Endodermal cell (in vitro differentiated cells): ENCODE measurements at places on chromosomes 5 and 9. TPM values are rescaled to one million over a fixed set of nuclear protein-coding genes. Genes with fewer than 3 reads are reported as not detected.

Gene CAVIN4
- 5.7 to 9.0 TPM (median 8.1 TPM) in 3 replicates for total RNA-seq

Gene TMOD1
- total RNA-seq: 3.6 to 6.1 TPM (median 4.1 TPM) in 3 replicates

Gene UQCRQ
- total RNA-seq: 160 to 286 TPM (median 258 TPM) in 3 replicates

Gene BARHL1
- total RNA-seq: not detected in 2 replicates

- no peaks in the 10 kb centered on the region for H3K4me1 ChIP-seq
- H3K36me3 ChIP-seq: no peaks in the 10 kb centered on the region
- no peak overlapping the region for H3K27ac ChIP-seq
- no peak for DNase-seq
These were observed 22.6 kb upstream of the MAMDC2 start for GRCh38 chr9:70020991-70021571.

DNA sequence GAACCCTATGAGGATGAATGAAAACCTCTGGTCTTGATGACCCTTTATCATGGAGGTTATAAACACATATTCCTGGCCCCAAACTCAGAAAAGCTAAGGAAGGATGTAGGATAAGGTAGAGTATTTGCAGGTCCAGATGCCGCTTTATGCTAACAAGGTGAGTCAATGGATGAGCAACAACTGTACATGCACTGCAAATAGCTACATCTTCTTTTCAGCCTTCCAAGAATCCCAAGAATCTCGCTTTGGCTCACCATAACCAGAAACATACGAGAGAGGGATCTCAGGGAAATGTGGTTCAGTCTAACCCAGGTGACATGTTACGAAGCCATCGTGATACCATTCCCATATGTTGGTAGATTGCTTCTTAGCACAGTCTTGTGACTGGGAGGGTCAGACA lies 152.3 kb upstream of the ANKH start:
- DNase-seq: no peak
- H3K27ac ChIP-seq: no peak overlapping the region
- peaks cover 10% of the 10 kb centered on the region for H3K4me1 ChIP-seq
- H3K27me3 ChIP-seq: peaks cover 14% of the 10 kb centered on the region
- no peaks in the 10 kb centered on the region for H3K36me3 ChIP-seq

GRCh38 chr9:114774524-114774923 lies 31.3 kb downstream of the TNFSF15 start:
- H3K27me3 ChIP-seq: no peaks in the 10 kb centered on the region
- no peak for DNase-seq
- no peaks in the 10 kb centered on the region for H3K36me3 ChIP-seq
- no peaks in the 10 kb centered on the region for H3K4me1 ChIP-seq
- H3K4me3 ChIP-seq: no peak overlapping the region
- no peak overlapping the region for H3K27ac ChIP-seq

DNA sequence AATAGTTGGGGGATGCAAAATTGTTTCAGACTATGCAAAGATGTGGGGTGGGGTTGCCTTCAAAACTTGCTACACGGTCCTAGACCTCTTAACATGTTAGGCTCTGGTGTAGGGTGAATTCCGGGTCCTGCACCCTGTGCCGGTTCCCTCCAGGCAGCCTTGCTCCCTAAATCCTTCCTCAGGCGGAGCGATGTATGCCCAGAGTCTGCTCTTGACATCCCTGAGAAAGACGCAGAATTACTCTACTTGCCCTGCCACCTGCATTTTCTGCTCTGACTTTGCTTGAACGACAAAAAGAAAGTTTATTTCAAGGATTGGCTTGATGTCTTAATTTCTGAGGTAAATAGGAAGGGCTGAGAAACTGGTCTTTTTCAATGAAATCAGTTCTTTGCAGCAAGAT lies 691 bp downstream of the THBS4 start:
- H3K4me1 ChIP-seq: peaks cover 4% of the 10 kb centered on the region
- H3K36me3 ChIP-seq: no peaks in the 10 kb centered on the region
- H3K27me3 ChIP-seq: peaks cover 40% of the 10 kb centered on the region
- H3K27ac ChIP-seq: no peak overlapping the region
- peak overlapping the region; percentile 36 for H3K4me3 ChIP-seq

DNA sequence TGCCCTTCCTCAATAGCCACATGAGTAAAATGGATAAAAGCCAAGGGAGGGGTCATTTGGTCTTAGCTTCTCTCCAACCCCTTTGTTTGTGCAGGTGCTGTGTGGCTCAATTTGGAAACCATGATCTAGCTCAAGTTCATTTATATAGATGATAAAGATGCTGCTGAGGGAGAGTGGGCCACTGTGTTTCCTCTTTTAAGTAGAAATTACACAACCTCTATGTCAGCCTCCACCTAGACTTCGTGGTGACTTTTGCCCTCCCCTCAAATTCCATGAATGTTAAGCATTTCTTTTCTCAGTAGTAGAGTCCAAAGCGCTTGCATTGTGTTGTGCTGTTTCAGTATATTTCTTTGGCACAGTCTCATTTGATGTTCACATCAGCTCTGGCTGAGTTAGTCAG lies 241.4 kb downstream of the ARHGAP26 start:
- no peak for DNase-seq
- no peaks in the 10 kb centered on the region for H3K27me3 ChIP-seq
- H3K4me3 ChIP-seq: no peak overlapping the region

GRCh38 chr9:96241391-96241809 lies 60.6 kb downstream of the HSD17B3 start:
- DNase-seq: peak; percentile 22
- H3K27me3 ChIP-seq: no peaks in the 10 kb centered on the region
- no peak overlapping the region for H3K27ac ChIP-seq
- no peak overlapping the region for H3K4me3 ChIP-seq
- H3K36me3 ChIP-seq: no peaks in the 10 kb centered on the region
- H3K4me1 ChIP-seq: no peaks in the 10 kb centered on the region

DNA sequence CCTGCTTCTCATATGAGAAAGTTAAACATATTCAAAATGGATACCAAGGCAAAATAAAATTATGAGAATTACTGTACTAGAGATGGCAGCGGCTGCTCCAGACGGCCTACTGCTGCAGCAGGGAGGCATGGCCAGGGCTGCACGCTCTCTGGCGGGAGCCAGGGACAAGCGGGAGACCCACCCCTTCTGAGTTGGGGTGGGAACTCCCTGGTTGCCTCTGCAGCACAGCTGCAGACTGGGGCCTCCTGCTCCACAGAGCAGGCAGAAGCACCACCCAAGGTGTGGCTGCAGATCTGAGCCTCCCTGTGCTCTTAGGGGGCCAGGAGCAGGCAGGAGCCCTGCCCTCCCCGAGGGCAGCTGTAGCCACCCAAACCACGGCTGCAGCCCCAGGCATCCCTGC lies 2.3 kb upstream of the AUH start:
- H3K27me3 ChIP-seq: no peaks in the 10 kb centered on the region
- peaks cover 2% of the 10 kb centered on the region for H3K4me1 ChIP-seq
- DNase-seq: no peak
- H3K36me3 ChIP-seq: peaks cover 5% of the 10 kb centered on the region
- no peak overlapping the region for H3K27ac ChIP-seq
- H3K4me3 ChIP-seq: no peak overlapping the region

GRCh38 chr5:91865915-91866314 lies 482.8 kb upstream of the ARRDC3 start:
- no peaks in the 10 kb centered on the region for H3K4me1 ChIP-seq
- H3K36me3 ChIP-seq: no peaks in the 10 kb centered on the region
- no peak overlapping the region for H3K4me3 ChIP-seq
- no peaks in the 10 kb centered on the region for H3K27me3 ChIP-seq
- no peak for DNase-seq

- DNase-seq: no peak
- H3K27ac ChIP-seq: no peak overlapping the region
These were observed 335.8 kb downstream of the GADD45G start for GRCh38 chr9:89940625-89941024.

GRCh38 chr5:58439094-58439644 lies 20.7 kb downstream of the PLK2 start:
- no peaks in the 10 kb centered on the region for H3K36me3 ChIP-seq
- no peaks in the 10 kb centered on the region for H3K27me3 ChIP-seq
- DNase-seq: no peak
- no peak overlapping the region for H3K27ac ChIP-seq
- H3K4me3 ChIP-seq: no peak overlapping the region

- no peaks in the 10 kb centered on the region for H3K4me1 ChIP-seq
- no peaks in the 10 kb centered on the region for H3K27me3 ChIP-seq
These were observed 125.6 kb upstream of the SLCO6A1 start for GRCh38 chr5:102624405-102624804.

DNA sequence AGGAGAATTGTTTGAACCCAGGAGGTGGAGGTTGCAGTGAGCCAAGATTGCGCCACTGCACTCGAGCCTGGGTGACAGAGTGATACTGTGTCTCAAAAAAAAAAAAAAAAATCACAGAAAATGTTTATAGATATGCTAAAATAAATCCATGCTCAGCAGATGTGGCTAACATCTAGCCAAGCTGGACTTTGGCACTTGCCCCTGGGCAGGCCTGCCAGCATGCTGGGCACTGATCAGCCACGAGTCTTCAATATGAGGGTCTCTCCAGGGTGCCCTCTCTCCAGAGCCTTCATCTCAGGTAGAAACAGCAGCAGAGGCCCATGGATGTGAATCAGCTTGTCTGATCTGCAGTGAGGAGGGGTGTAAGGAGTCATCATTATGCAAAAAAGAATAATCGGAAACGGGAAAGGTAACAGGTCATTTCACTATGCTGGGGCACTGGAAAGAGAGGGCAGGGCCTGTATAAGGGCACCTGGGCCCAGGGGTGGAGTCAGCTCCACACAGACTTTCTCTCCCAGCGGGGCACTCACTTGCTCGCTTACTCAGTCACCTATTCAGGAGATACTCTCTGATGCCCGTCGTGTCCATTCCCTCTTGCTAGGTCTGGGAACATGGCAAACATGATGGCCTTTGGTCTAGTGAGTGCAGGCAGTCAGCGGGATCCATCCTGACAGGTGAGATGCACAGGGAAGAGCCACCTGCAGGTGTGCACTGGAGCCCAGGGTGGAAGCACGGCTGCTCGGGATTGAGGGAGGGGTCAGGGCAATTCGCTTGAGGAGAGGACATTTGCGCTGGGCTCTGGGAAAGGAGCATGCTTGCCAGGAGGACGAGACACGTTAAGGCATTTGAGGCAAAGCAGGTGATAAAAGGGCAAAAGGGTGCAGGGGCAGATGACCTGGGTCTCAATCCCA lies 17.1 kb downstream of the RNF44 start:
- peak; percentile 61 for DNase-seq
- H3K27me3 ChIP-seq: no peaks in the 10 kb centered on the region
- H3K27ac ChIP-seq: no peak overlapping the region
- H3K36me3 ChIP-seq: peaks cover 2% of the 10 kb centered on the region
- H3K4me1 ChIP-seq: no peaks in the 10 kb centered on the region
- H3K4me3 ChIP-seq: no peak overlapping the region

GRCh38 chr9:123390337-123391135 lies 34.5 kb downstream of the CRB2 start:
- H3K27ac ChIP-seq: no peak overlapping the region
- H3K27me3 ChIP-seq: no peaks in the 10 kb centered on the region
- DNase-seq: no peak
- no peaks in the 10 kb centered on the region for H3K36me3 ChIP-seq

- H3K4me1 ChIP-seq: no peaks in the 10 kb centered on the region
- no peaks in the 10 kb centered on the region for H3K36me3 ChIP-seq
- no peaks in the 10 kb centered on the region for H3K27me3 ChIP-seq
- no peak overlapping the region for H3K27ac ChIP-seq
- DNase-seq: peak; percentile 69
These were observed 1397.0 kb upstream of the C9orf72 start for GRCh38 chr9:28970241-28970654.

DNA sequence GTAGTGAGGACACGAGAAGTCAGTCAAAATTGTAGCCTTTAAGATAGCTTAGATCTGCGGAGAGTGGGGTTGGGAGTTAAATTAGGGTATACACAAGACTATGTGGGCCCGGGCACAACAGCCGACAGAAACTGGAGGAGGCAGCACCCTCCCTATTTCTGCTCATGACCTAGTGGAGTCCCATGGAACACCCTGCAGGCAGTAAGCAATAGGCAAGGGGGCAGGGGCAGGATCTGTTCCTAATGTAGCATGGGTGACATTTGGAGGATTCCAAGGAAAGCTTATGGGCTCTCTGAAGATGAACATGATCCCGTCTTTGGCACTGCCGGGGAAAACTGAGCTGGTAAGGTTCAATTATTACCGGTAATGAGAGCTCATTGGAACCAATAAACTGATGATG lies 67.0 kb downstream of the FEM1C start:
- no peaks in the 10 kb centered on the region for H3K36me3 ChIP-seq
- DNase-seq: no peak
- H3K27me3 ChIP-seq: no peaks in the 10 kb centered on the region
- no peak overlapping the region for H3K4me3 ChIP-seq
- H3K4me1 ChIP-seq: no peaks in the 10 kb centered on the region

GRCh38 chr9:122228191-122228567 lies 578 bp downstream of the LHX6 start:
- DNase-seq: peak; percentile 67
- peak overlapping the region; percentile 64 for H3K4me3 ChIP-seq
- no peaks in the 10 kb centered on the region for H3K36me3 ChIP-seq
- no peak overlapping the region for H3K27ac ChIP-seq

DNA sequence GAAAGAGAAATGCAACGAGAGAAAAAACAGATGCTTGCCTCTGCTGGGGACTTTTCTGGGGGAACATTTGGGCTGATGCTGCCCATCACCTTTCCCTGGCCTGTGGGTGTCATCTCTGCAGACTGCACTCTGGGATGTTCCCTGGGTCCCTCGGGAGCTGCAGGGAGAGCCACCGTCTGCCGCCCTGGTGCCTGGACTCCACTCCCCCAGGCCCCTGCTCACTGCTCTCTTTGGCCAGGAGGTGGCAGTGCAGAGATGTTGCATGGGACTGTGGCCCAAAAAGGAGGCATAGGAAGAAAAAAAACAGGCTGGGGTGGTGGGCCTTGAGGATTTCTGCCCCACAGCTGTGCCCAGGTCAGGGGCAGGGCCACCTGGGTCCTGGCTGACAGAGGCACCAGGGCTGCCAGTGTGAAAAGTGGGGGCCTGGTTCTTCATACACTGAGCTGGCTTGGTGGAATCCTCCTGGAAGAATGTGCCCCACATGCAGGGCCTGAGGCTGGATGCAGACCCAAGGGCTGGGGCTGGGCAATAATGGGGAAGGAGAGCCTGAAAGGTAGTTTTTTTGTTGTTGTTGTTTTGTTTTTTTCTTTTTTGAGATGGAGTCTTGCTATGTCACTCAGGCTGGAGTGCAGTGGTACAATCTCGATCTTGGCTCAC lies 353.6 kb downstream of the SLIT3 start:
- H3K27me3 ChIP-seq: no peaks in the 10 kb centered on the region
- DNase-seq: peak; percentile 94
- no peak overlapping the region for H3K4me3 ChIP-seq
- H3K4me1 ChIP-seq: peaks cover 10% of the 10 kb centered on the region
- H3K27ac ChIP-seq: no peak overlapping the region
- no peaks in the 10 kb centered on the region for H3K36me3 ChIP-seq
